ENCODE measurements at places on chromosomes 12 and 14. TPM values are rescaled to one million over a fixed set of nuclear protein-coding genes. Genes with fewer than 3 reads are reported as not detected.

Gene CLMN
- 0.66 TPM for total RNA-seq

DNA sequence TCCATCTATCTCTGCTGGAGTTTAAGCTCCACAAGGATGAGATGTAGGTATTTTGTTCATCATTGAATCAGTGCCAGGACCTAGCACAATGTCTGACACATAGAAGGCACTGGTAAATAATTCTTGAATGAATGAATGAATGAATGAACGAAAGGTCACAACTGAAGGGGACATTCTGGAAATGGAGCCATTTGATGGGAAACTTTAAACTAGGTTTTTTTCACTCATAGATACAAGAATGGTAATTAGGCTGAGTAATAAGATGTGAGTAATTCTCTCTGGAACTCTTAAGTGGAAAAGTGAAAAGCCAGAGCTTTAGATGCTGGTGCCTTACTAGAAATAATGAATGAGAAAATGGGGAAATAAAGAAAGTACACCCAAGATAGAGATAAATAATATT, 44.3 kb downstream of the SCN8A start:
- H3K36me3 ChIP-seq = peaks cover 2% of the 10 kb centered on the region
- DNase-seq = no peak
- H3K4me1 ChIP-seq = no peaks in the 10 kb centered on the region
- no peaks in the 10 kb centered on the region for H3K27me3 ChIP-seq
- H3K4me3 ChIP-seq = no peak overlapping the region

Gene KICS2
- total RNA-seq = 12.9 TPM

Gene ARHGEF40
- 0.21 TPM for total RNA-seq

GRCh38 chr12:54829511-54829910, 24.8 kb upstream of the MUCL1 start:
- H3K4me1 ChIP-seq = no peaks in the 10 kb centered on the region
- H3K36me3 ChIP-seq = no peaks in the 10 kb centered on the region

DNA sequence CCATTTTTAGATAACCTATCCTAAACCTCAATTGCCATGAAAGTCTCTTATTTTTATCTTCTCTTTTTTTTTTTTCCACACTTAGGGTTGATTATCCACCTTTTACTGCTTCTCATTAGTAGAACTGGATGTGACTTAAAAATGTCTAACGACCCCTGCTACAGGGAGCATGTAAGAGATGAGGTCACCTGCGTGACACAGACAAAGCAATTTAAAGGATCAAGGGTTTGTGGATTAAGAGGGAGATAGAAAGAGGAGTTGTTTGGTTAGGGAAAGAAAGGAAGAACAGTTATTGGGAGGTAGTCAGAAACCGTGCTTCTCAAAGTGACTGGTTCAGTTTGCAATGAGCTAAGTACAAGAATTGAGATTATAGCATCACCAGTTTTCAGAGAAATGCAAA, 239.1 kb downstream of the ALX1 start:
- no peaks in the 10 kb centered on the region for H3K36me3 ChIP-seq
- DNase-seq = no peak
- no peaks in the 10 kb centered on the region for H3K27me3 ChIP-seq
- no peak overlapping the region for H3K4me3 ChIP-seq

GRCh38 chr14:79904497-79904896, 306.8 kb downstream of the DIO2 start:
- DNase-seq = no peak
- H3K4me3 ChIP-seq = no peak overlapping the region
- H3K36me3 ChIP-seq = no peaks in the 10 kb centered on the region
- H3K4me1 ChIP-seq = no peaks in the 10 kb centered on the region
- no peak overlapping the region for H3K27ac ChIP-seq
- no peaks in the 10 kb centered on the region for H3K27me3 ChIP-seq

Gene COCH
- total RNA-seq = 6.4 TPM

Gene TPH2
- not detected for total RNA-seq

DNA sequence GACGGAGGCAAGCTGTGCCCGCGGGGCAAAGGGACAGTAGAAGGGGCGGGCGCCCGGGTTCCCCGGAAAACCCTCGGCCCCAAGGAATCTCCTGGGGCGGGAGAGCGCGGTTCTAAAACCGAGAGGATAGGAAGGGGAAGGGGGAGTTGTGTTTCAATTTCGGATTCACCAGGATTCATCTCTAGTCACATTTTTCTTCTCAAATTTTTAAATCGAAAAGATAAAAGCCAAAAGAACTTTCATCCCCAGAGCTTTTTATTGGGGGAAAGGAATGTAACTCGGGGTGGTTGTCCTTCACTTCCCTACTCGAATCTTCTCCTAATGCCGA, 1.4 kb downstream of the BMP4 start:
- H3K4me3 ChIP-seq = peak overlapping the region; percentile 52
- H3K36me3 ChIP-seq = no peaks in the 10 kb centered on the region
- no peak overlapping the region for H3K27ac ChIP-seq
- peaks cover 87% of the 10 kb centered on the region for H3K27me3 ChIP-seq
- peaks cover 27% of the 10 kb centered on the region for H3K4me1 ChIP-seq

Gene CCDC197
- total RNA-seq = not detected

Gene ARHGAP9
- total RNA-seq = 154 TPM

- peaks cover 3% of the 10 kb centered on the region for H3K36me3 ChIP-seq
- H3K27ac ChIP-seq = peak overlapping the region; percentile 95
- H3K4me1 ChIP-seq = peaks cover 79% of the 10 kb centered on the region
Observed at GRCh38 chr12:6434205-6435140, 10.3 kb upstream of the CD27 start.

Gene IL26
- total RNA-seq = 0.21 TPM
